Activated CD4-positive, alpha-beta memory T cell treated with anti-CD3 and anti-CD28 coated beads, Interleukin-2, amount 10 ng/mL, durations not matched to agents 7 days and 5 days (primary cell): ENCODE measurements at places on chromosomes 5 and 9. TPM values are rescaled to one million over a fixed set of nuclear protein-coding genes. Genes with fewer than 3 reads are reported as not detected.

THBS4 gene
- total RNA-seq: 3.6 TPM

PLPPR1 gene
- total RNA-seq: not detected

CEL gene
- total RNA-seq: 1.4 TPM

IRX2 gene
- not detected for total RNA-seq

MOB3B gene
- 0.13 TPM for total RNA-seq

ANKRD18B gene
- total RNA-seq: 2.1 TPM

PCDHA5 gene
- not detected for total RNA-seq

TEK gene
- total RNA-seq: not detected

FBXO10 gene
- 6.7 TPM for total RNA-seq

TTLL11 gene
- 2.1 TPM for total RNA-seq

PCDHGB5 gene
- total RNA-seq: not detected

COL27A1 gene
- 1.2 TPM for total RNA-seq

KCNIP1 gene
- total RNA-seq: not detected

TRPM3 gene
- total RNA-seq: not detected

DOLPP1 gene
- 16.3 TPM for total RNA-seq
